Parietal lobe (tissue), 2 donors: ENCODE measurements at places on chromosomes 12 and 14. TPM values are rescaled to one million over a fixed set of nuclear protein-coding genes. Genes with fewer than 3 reads are reported as not detected.

SLC38A4 gene
- total RNA-seq, result 0.63 TPM

KCNH3 gene
- total RNA-seq, result 10.3 TPM

RNASE1 gene
- 7.8 TPM for total RNA-seq

NDRG2 gene
- total RNA-seq, result 105 TPM

SLC5A8 gene
- 2.8 TPM for total RNA-seq

KLHL33 gene
- total RNA-seq, result under 0.01 TPM
